Stimulated activated CD4-positive, alpha-beta T cell treated with anti-CD3 and anti-CD28 coated beads, TNF-alpha, amount 100 ng/mL, for 48 hours (primary cell): ENCODE measurements at places on chromosomes 12 and 14.

- DNase-seq: no peak
These were observed 47.0 kb upstream of the ERGIC2 start for GRCh38 chr12:29427964-29428363.

DNA sequence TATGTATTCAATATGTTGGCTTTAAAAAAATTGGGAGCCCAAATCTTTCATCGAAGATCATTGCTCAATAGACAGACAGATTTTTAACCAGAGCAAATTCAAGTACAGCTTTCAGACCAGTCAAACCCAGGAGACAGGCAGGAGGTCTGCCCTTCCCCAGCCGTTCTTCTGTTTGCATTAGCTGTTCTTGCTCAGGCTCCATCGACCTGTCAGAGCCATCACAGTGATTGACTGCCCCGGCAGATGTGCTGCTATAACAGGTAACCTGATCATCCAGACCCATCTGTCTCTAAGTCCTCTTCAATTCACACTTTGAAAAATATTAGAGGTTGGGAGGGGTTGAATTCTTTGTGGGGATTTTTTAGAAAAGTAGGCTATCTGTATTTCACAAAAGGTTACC is 453.5 kb downstream of the FOXG1 start:
- DNase-seq: no peak

DNA sequence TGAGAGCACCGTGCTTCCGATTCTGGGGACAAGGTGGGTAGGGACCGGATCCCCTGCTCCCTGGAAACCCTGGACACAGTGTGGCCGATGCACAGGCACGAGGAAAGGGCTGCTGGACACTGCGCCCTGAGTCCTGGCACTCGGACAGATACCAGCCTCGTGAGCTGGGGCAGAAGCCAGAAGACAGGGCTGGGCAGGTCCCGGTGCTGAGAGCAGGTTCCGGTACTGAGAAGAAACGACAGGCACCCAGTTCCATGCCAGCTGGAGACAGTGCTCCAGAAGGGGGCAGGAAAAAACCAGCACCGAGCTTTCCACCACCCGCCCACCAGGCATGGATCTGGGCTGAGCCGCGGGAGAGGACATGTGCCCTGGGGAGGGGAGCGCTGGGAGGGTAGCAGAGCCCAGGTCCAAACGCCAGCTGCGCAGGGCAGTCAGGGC is 6.5 kb downstream of the XRCC3 start:
- no peak for DNase-seq

GRCh38 chr14:94992046-94992445 is 165.3 kb downstream of the DICER1 start:
- DNase-seq: no peak

DNA sequence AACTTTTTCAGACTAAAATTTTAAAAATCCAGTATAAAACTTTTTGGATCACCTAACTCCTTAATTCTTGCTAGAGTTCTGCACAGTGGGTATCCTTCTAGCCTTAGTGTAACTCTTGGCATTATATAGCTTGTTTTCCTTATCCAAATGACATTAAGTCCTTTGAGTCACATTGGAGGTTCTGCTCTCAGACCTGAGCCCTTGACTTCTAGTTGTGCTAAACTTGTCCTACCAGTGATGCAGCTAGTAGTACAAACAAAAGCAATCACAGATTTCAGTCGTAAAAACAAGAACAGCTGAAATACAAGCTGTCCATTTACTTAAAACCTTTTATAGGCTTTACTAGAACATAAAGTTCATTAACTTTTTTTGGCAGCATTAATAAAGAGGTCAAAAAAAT is 10.5 kb downstream of the ZBTB1 start:
- DNase-seq: no peak

DNA sequence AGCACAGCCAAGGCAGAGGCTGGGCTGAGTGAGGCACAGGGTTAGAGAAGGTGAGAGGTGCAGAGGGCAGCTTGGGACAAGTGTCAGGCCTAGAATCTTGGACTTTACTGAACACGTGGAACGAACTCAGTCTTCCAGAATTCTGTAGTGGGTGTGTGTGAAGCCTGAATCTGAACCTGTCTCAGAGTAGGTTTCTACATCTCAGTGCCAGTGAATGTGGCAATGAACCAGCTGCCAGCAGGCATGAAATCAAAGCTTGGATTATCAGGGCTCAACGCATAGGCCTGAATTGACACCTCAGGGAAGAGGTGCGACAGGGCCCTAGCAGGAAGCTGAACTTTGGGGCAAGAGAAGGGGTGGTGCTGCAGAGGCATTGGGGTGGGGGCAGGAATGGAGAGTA is 104.6 kb downstream of the SAMD4A start:
- no peak for DNase-seq

GRCh38 chr12:52316290-52316689 is 4.9 kb downstream of the KRT83 start:
- DNase-seq: no peak

- no peak for DNase-seq
These were observed 448.2 kb downstream of the RGS6 start for GRCh38 chr14:72380456-72380855.

DNA sequence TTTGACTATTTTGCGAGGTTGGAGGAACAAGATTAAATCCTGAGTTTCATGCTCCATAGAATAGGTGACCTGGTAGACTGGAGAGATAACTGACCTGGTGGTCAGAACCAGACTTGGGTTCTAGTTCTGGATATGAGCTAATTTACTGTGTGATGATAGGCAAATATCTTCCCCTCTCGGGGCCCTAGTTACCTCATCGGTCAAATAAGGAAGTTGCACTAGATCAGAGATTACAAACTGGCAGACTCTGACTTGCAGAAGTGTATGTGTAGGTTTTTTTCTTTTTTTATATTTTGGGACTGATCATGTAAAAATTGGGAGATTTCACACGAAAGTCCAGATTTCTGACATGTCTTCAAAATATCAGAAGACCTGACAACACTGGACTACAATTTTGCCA is 37.0 kb downstream of the RPH3A start:
- DNase-seq: no peak

DNA sequence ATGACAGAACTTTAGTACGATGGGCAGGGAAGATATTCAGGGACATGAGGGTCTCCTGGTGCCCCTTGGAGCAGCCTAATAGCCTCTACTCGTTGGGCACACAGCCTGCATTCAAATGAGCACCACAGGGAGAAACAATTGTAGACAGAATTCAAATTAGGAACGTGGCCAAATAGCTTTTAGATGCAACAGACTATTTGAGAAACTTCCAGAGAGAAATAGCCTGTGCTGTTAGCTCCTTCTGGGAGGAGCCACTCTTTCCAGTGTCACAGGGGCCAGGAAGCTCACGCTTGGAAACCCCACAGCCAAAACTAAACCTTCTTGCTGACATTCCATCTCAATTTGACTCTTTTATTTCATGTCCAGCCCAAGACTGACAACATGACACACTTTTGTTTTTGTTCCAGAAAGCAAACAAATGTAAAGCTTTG is 114.5 kb downstream of the RPAP3 start:
- no peak for DNase-seq

DNA sequence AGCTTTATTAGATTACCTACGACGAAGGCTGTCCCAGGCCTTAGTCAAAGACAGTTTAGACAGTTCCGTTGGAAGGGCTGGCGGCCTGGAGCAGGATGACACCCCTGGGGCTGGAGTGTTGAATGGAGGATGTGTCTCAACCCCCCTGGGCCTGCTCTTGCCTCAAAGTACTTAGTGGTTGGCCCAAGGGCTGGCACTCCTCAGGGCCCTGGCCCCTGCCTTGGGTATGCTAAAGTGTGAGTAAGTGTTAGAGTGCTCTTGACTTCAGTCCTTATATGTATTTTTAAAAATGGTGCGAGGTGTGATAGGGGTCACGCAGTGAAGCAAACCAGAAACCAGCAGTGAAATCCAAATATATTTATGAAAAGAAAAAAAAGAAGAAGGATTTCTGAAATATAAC is 261.6 kb downstream of the KTN1 start:
- no peak for DNase-seq
